IMR-90 (cell line): ENCODE measurements at places on chromosomes 6 and 20. TPM values are rescaled to one million over a fixed set of nuclear protein-coding genes. Genes with fewer than 3 reads are reported as not detected.

The EYA4 gene
- polyA plus RNA-seq, result 4.4 and 5.7 TPM in 2 replicates

The PAK5 gene
- not detected in 2 replicates for polyA plus RNA-seq

- DNase-seq, result no peak
These were observed 736.9 kb downstream of the QKI start for GRCh38 chr6:164151161-164152120.

GRCh38 chr6:22432060-22432459 is 135.2 kb upstream of the PRL start:
- no peak for DNase-seq

GRCh38 chr6:39102821-39103136 is 12.2 kb downstream of the SAYSD1 start:
- DNase-seq, result no peak

DNA sequence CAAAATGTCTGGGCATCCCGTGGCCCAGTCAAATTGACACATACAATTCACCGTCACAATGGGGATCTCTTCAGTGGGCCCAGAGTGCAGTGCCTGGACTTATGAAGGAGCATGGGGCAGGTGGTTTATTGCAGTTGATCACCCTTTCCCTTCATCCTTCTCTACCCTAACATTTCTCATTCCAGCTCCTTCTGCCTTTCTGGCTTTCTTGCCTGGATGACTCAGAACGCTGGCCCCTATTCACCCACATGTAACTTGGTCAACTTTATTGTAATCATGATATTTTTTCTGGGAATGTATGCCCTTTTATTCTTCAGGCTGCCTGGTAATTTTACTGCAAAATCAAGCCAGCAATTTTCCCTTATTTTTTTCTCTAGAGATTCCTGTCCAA is 179.9 kb upstream of the DTNBP1 start:
- no peak for DNase-seq

- no peak for DNase-seq
These were observed 995.3 kb upstream of the FLRT3 start for GRCh38 chr20:15332711-15333160.

DNA sequence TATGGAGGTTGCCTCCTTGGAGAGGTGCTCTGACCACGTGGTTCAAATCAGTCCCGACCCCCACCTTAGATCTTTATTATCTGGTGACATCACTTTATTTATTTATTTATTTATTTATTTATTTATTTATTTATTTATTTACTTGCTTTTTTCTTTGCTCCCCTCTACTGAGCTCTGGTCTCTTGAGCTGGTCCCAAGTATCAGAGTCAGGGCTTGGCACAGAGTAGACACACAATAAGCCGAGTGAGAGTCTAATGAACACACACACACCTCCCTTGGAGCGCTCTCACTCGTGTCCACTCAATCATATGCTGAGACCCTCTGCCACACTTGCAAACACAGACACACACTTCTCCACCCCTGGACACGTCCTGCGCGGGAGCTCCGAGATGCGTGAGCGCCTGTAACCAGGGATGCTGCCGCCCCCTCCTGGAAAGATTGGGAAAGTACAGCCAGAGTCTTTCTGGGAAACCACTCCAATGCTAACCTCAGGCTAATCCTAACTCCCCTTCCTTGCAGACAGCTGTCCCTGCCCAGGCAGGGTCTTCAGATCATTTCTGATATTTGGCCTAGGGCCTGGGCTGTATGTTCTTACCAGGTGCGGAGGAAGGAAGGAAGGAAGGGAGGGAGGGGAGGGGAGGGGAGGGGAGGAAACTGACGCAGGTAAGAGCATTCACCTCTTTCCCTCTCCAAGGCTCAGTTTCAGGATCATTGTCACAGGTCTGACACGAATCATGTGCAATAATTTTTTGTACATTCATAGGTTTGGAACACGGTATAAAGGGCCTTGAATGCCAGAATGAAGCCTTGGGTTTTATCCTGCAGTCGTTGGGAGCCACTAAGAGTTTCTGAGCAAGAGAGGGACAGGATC is 70.9 kb downstream of the STK35 start:
- peak; percentile 45 for DNase-seq

DNA sequence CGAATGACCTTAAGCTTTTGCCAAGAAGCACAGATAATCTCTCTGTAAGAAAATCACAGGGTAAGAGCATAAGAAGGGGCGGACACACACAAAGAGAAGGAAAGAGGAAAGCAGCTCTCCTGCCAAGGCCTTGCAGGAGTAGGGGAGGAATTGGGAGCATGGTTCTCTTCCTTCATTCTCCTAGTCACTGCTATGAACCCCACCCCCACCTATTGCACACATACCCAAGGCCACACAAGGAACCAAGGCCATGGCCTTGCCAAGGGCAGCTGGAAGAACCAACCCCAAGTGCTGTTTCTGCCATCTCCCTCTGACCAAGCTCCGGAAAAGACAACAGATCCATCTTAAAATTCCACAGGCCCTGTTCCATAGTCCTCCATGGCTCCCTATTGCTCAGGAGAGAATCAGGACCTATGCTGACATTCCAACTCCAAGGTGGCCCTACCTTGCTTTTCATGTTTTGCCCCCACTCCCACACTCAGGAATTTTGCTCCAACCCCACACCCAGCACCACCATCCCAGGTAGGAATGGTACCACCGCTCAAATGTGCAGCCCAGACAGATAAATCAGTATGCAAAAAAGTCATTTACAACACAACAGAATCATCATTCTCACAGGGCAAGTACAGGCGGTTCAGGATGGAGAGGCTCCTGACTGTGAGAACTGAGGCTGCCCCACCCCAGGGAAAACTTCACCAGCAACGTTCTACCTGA is 31.3 kb downstream of the TRAM2 start:
- no peak for DNase-seq

DNA sequence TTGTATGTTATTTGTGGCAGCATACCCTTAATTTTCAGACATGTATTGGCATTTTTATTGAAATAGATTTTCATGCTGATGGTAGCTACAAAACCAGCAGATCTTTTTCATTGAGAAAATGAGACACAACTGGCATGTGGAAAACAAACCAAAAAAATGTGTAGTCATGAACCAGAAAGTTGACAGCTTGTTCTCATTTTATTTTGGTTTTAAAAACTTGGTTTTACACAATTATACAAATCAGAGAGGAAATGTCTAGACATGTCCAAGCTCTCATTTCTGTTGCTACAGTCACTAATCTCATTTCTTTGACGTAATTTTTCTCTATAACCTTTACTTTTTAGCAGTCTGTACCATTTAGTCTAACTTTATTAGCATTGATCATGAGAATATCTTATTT is 85.4 kb downstream of the GRIK2 start:
- DNase-seq, result no peak

- DNase-seq, result no peak
These were observed 866.7 kb upstream of the GJE1 start for GRCh38 chr6:141265756-141266623.

GRCh38 chr6:162019349-162019748 is 708.2 kb downstream of the PRKN start:
- DNase-seq, result no peak
